SHP77 treated with DMSO at 0.1 percent for 48 hours (cell line): ENCODE measurements at places on chromosomes 2 and 18.

GRCh38 chr2:15652252-15652651, 60.6 kb downstream of the DDX1 start:
- DNase-seq, result no peak

- DNase-seq, result no peak
Observed at GRCh38 chr2:213691351-213691750, 407.1 kb downstream of the SPAG16 start.

DNA sequence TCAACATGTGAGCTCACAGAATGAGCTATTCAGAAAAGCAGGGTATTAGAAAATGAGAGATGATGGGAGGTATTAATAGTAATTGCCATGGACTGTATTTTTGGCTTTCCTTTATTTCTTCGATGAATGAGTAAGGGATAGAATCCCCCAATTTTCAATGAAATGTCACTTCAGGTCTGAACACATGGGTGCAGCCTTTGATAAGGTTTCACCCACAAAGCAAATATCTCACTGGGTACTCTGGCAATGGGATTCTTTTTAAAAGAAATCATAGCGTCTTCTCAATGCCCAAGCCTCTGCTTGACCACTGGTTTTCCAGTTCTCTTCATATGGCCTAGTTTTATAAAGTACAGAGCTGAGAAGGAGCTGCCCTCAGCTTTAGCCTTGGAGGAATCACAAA, 610.5 kb upstream of the FANCL start:
- no peak for DNase-seq

DNA sequence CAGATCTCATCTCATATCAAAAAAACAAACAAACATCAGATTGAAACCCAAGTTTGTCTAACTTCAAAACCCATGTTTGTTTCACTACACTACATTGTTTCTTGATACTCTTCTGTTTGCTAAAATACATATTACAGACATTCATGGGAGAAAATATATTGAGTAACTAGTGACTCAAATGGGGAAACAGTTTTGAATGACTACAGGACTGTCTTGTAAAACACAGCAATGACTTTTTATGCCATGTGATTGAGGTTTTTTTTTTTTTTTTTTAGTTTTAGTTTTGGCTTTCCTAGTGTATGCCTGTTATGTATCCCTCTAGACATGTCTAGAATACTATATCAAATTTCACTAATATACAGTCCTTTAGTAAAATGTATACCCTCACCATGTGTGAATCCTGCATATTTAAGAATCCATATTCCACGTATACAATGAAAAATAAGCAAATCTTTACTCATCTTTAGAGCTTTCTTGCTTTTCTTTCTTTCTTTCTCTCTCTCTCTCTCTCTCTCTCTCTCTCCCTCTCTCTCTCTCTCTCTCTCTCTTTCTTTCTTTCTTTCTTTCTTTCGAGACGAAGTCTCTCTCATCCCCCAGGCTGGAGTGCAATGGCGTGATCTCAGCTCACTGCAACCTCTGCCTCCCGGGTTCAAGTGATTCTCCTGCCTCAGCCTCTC, 46.6 kb upstream of the SERTAD2 start:
- DNase-seq, result no peak

DNA sequence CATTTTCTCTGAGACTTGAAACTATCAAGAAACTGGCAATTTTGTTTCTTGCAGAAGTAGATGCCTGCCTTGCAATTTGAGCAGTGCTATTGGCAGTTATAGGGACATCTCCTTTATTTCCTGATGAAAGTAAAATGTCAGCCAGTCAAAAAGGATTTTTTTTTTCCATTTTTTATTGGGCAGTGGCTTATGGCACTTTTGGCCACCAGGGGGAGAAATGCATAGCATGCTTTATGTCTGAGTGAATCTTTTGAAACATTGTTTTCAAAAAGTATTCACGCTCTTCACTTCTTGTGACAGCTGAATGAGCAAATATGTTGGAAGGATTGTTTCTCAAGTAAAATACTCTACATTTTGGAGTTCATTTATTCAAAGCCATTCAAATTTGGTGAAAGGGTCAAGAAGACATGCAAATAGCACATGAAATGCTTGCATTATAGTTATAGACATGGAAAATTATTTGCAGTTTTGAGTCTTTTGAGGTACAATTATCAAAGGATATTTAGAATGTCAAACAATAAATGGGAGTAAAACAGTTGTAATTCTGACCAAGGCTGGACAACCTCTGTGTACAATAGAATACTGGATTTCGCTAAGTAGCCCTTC, 491.0 kb downstream of the CDH2 start:
- peak; percentile 11 for DNase-seq

GRCh38 chr18:29626094-29626493, 1416.4 kb downstream of the DSC3 start:
- no peak for DNase-seq

- DNase-seq, result no peak
Observed at GRCh38 chr2:233867993-233868532, at the start of gene MSL3B. Gene MSL3B, minus strand, starts transcription at chr2:233868386.

DNA sequence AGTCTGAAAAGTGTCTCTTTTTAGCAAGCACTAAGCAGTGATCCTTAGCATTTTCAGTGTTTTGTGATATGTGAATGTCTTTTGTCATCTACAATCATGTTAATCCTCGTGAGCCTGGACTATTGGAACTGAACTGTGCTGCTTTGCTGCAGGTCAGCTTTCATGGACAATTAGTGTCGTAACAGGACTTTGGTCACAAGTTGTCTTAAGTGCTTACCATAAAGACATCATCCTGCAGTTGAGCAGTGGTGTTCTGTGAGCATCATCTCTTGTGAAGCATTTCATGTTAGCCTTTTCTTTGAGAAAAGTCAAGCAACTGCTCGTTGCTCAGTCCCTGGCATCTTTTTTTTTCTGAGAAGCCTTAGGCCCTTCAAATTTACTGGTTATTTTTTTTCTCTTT, 135.9 kb downstream of the ZNF407 start:
- no peak for DNase-seq

- DNase-seq, result peak; percentile 7
Observed at GRCh38 chr18:65567372-65567771, 183.4 kb upstream of the CDH7 start.

DNA sequence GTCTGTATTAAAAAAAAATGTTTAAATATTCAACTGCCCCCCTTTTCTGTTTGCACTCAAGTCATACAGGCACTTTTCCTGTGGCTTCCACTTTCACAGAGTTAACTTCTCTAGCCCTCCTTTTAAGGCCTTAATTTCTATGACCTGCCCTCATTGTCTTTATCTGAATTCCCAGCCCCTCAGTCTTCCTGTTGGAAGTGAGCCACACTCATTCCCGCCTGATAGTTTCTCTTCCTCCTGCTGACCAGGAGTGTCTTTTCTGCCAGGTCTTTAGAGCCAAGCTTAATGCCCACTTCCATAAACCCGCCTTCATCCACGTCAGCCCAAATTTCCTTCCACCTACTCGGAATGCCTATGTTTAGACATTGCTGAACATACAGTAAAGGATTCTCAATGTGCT, 10.5 kb downstream of the COPS8 start:
- no peak for DNase-seq

GRCh38 chr18:74266161-74266560, 25.6 kb downstream of the CYB5A start:
- no peak for DNase-seq

DNA sequence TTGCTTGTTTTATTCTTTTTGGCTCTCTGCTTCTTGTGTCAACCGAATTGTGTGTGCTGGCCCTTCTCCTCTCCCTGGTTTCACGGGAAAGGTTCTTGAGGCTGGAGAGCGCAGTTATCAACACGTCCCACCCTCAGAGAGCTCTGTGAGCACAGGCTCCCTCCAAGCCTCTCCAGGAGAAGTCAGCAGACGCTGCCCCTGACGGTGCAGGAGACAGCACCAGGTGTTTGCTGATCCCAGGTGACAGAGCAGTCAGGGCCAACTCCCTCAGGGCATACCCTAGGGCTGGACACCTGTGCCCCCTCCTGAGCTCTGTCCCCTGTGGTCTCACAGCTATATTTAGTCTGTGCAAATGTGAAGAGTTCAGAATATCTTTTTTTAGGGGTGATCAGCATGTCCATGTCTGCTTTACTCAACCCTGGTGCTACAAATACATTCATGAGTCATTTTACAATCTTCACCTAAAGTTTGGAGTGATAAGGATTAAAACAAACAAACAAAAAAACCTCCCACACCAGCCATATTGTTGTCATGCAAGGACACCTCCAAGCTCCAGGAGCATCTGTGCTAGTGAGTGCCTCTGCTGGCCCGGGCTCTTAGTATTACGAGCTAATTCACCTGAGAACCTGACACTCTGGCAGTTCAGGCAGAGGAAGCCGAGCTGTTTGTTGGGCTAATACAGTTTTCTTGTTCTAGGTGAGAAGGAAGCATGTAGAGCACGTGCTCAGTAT, 65.9 kb upstream of the TMEM200C start:
- no peak for DNase-seq
